Lung (tissue), 17 donors: ENCODE measurements at places on chromosomes 12 and 14. TPM values are rescaled to one million over a fixed set of nuclear protein-coding genes. Genes with fewer than 3 reads are reported as not detected.

DNA sequence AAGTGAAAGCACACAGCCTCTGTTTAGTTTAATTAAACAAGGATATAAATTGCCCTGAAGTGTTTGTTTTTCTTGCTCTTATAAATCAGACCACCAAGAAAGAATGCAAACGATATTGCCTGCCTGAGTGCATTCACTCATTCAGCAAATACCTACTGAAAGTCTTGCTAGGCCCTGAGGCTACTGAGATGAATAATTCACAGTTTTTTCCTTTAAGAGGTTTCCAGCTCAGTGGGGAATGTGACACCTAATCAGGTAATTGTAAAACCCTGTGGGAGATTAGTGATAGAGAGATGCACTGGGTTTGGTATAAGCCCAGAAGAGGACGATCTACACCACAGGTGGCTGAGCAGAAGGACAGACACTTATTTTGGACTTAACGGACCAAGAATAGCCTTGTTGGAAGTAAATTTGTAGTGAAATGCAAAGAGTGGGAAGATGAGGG is 151.4 kb downstream of the SLC35F4 start:
- DNase-seq = peak; percentile 6

DNA sequence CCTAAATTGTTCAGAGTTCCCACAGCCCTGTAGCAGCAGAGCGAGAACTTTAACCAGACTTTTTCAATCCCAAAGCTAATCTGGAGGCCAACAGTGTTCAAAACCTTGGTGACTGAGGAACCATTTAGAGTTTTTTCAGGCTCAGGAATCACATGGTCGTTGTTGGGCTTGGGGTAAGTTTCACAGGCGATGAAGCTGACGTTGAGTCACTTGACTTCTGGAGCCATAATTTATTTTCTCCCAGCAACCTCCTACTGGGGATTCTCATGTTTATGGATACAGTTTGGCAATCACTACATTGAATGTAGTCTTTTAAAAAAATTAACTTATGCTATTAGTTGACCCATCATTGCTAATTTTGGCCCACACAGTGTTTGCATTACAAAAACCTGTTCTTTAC is 34.5 kb downstream of the SSPN start:
- no peak for DNase-seq

DNA sequence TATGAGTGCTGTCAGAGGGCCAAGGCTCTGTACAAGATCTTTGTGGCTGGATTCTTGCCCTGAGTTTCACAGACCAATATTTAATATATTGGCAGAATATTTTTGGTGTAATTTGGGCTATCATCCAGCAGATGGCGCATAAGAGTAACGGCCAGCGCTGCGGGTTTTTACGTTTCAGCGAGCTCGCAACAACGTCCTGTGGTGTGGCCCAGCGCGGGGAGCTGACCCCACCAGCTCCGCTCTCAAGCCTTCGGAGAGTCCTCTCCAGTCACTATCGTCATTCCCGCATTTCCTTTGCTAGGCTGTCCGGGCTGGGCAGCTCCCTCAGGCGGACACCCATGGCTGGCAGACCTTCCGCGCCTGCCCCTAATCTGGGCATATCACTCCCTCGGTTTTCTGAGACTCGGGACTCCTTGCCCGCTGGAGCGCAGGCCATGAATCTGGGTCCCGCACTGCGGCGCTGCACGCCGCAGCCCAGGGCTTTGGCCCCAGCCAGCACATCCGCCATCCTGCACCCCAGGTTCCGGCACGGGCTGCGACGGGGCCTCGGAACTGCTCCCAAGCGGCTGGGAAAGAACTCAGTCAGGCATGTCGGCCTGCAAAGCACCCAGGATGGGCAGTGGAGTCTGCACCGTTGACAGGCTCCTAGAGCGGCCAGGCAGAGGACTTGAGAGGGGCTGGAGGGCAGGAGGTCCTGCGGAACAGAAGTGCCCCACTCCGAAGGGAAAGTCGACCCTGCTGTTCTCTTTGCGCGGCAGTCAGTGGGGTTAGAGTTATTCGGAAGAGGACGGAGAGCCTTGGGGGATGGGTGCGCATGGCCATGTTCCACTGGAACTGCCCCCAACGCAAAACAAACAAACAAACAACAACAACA is 18.4 kb downstream of the OLR1 start:
- peak; percentile 82 for DNase-seq

The KLRD1 gene
- 5.2 TPM for total RNA-seq

The ALDH2 gene
- 48.5 TPM for total RNA-seq

The ABCD2 gene
- 0.74 TPM for total RNA-seq

The ZFHX2 gene
- total RNA-seq = 0.82 TPM

The LHX5 gene
- total RNA-seq = not detected
